ENCODE measurements at places on chromosomes 6 and 20. TPM values are rescaled to one million over a fixed set of nuclear protein-coding genes. Genes with fewer than 3 reads are reported as not detected.
A peak's percentile ranks its signal among the peaks of the same experiment; 100 is the strongest.

GRCh38 chr6:107711412-107712236 lies 112.5 kb downstream of the SCML4 start:
- H3K27ac ChIP-seq: no peak overlapping the region
- H3K4me3 ChIP-seq: no peak overlapping the region
- no peak for DNase-seq
- H3K4me1 ChIP-seq: peaks cover 10% of the 10 kb centered on the region
- no peaks in the 10 kb centered on the region for H3K36me3 ChIP-seq

GRCh38 chr6:129684323-129684884 lies 25.6 kb downstream of the ARHGAP18 start:
- H3K27me3 ChIP-seq: no peaks in the 10 kb centered on the region
- DNase-seq: no peak
- no peak overlapping the region for H3K4me3 ChIP-seq

- H3K4me3 ChIP-seq: no peak overlapping the region
- H3K27ac ChIP-seq: no peak overlapping the region
- H3K36me3 ChIP-seq: no peaks in the 10 kb centered on the region
- DNase-seq: no peak
- no peaks in the 10 kb centered on the region for H3K4me1 ChIP-seq
- no peaks in the 10 kb centered on the region for H3K27me3 ChIP-seq
Measured at GRCh38 chr20:24332956-24333355, 136.5 kb upstream of the SYNDIG1 start.

GRCh38 chr6:52931351-52931750 lies 21.9 kb upstream of the GSTA3 start:
- no peaks in the 10 kb centered on the region for H3K27me3 ChIP-seq
- H3K27ac ChIP-seq: no peak overlapping the region
- DNase-seq: no peak
- no peaks in the 10 kb centered on the region for H3K36me3 ChIP-seq

- DNase-seq: no peak
- H3K36me3 ChIP-seq: no peaks in the 10 kb centered on the region
- no peaks in the 10 kb centered on the region for H3K27me3 ChIP-seq
Measured at GRCh38 chr20:21615617-21616080, 89.8 kb upstream of the PAX1 start.

DNA sequence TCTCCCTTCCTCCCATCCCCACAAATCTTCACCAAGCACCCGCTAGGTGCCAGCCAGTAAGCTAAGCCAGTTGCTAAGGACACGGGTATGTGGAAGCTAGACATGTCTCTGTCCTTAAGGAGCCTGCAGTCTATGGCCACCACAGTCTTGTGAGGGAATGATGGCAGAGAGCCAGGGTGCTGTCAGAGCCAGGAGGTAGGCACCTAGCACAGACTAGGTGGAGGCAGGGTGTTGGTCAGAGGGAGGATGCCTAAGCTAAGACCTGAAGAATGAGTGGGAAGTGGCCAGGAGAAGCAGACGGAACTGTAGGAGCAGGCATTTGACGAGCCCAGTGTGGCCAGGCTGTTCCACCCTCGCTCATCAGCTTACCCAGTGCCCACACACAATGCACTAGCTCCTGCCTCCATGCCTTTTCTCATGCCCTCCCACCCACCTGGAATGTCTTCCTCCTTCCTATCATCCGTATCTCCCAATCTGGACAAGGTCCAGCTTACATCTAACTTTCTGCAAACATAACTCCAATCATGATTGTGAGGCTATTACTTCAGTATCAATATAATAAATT lies 125.6 kb downstream of the FOXC1 start:
- no peak overlapping the region for H3K27ac ChIP-seq
- no peaks in the 10 kb centered on the region for H3K4me1 ChIP-seq
- no peak overlapping the region for H3K4me3 ChIP-seq
- no peaks in the 10 kb centered on the region for H3K36me3 ChIP-seq
- DNase-seq: no peak
- no peaks in the 10 kb centered on the region for H3K27me3 ChIP-seq

DNA sequence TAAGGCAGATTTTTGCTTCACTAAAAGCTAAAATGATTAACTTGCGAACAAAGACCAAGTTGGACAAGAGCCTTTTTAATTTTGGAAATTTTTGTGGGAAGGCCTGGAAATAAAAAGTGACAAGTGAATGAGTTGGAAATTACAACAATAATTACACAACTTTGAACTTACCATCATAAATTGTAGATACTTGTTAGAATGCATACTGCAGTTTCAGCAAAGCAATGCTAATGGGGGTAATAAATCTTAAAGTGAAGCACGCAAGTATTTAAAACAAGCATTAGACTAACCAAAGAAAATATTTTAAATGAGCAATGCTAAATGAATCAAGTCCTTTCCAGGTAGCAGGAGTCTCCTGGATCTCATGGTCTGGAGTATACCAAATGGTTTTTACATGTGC lies 83.2 kb upstream of the EYA4 start:
- no peaks in the 10 kb centered on the region for H3K36me3 ChIP-seq
- no peak overlapping the region for H3K4me3 ChIP-seq
- no peaks in the 10 kb centered on the region for H3K4me1 ChIP-seq

DNA sequence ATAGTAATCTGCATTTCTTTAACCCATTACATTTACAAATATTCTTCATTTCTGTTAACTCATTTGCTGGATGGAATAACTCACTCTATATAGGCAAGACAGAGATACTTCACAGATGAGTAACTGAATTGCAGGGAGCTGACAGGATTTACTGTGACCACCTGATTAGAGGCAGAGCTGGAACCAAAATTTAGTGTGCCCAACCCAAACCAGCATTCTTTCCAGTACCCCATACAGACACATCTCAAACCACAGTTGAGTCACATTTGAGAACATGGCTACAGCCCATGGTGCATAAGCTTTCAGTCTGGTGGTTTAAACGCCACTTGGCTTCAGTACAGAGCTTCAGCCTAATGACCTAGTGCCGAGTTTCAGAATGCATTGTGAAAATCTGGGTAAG lies 138.4 kb upstream of the TENT5A start:
- no peaks in the 10 kb centered on the region for H3K27me3 ChIP-seq
- DNase-seq: no peak
- H3K27ac ChIP-seq: no peak overlapping the region

DNA sequence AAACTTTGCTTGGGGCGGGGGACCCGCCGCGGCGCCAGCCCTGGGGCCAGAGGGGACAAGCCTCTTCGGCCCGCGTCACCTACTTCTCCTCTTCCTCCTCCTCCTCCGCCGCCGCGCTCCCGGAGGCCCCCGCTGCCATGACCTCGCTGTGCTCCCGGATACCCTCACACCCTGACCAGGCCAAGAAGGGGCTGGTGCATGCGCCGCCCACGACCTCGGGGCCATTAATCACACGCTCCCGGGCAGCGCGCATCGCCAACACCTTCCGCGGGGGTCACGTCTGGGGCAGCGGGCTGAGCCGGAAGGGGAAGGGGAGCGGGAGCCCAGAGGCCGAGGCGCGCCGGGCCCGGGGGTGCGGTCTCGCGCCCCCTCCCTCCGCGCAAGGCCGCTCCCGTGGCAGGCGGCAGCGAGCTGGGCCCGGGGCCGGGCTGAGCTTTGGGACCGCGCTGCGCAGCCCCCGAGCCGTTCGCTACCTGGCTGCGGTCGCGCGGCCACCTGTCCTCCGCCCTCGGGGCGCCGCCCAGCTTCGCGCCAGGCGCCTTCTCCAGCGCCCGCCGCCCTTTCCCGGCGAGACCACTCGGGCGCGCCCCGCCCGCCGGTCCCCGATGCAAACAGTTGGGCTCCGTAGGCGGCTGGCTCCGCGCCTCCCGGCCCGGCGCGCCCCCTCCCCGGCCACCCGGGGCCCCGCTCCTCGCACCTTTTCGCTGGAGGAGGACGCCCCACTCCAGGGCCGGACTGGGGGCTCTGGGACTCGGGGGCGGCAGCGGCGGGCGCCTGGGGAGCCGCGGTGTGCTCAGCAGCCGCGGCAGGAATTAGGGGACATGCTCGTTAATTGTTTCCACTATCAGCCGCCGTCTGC lies 575 bp upstream of the CNR1 start:
- H3K27ac ChIP-seq: peak overlapping the region; percentile 22
- no peaks in the 10 kb centered on the region for H3K36me3 ChIP-seq
- peaks cover 3% of the 10 kb centered on the region for H3K4me1 ChIP-seq
- peak overlapping the region; percentile 90 for H3K4me3 ChIP-seq
- H3K27me3 ChIP-seq: no peaks in the 10 kb centered on the region
- no peak for DNase-seq

GRCh38 chr20:44208165-44208564 lies 2.4 kb downstream of the OSER1 start:
- peak overlapping the region; percentile 98 for H3K27ac ChIP-seq
- no peaks in the 10 kb centered on the region for H3K27me3 ChIP-seq
- H3K36me3 ChIP-seq: peaks cover 12% of the 10 kb centered on the region
- peak overlapping the region; percentile 93 for H3K4me3 ChIP-seq
- H3K4me1 ChIP-seq: peaks cover 39% of the 10 kb centered on the region
- DNase-seq: no peak

GRCh38 chr20:1818895-1819294 lies 76.3 kb upstream of the SIRPA start:
- H3K36me3 ChIP-seq: no peaks in the 10 kb centered on the region
- H3K4me3 ChIP-seq: no peak overlapping the region
- no peak for DNase-seq
- no peaks in the 10 kb centered on the region for H3K27me3 ChIP-seq
- peak overlapping the region; percentile 75 for H3K27ac ChIP-seq

GRCh38 chr6:7561153-7561964 lies 19.9 kb downstream of the DSP start:
- H3K4me1 ChIP-seq: no peaks in the 10 kb centered on the region
- no peak for DNase-seq
- H3K27me3 ChIP-seq: no peaks in the 10 kb centered on the region

GRCh38 chr20:47196091-47197081 lies 160.1 kb downstream of the ZMYND8 start:
- no peak for DNase-seq
- H3K36me3 ChIP-seq: no peaks in the 10 kb centered on the region
- no peaks in the 10 kb centered on the region for H3K4me1 ChIP-seq
- H3K27ac ChIP-seq: no peak overlapping the region

DNA sequence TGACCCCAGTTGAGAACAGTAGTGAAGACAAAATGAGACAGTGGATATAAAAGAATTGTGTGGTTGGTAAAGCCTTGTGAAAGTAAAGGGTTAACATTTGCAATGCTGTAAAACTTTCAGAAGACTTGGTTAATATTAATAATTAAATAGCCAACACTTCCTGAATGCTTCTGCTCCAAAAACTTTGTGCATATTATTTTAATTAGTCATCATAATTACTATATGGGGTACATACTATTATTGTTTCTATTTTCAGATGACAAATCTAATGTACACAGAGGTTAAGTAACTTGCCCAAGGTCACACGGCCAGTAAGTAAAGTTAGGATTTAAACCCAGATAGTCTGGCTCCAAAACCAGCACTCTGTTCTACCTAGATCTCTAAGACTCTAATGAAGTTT lies 291.3 kb downstream of the OGFRL1 start:
- DNase-seq: no peak
- H3K4me3 ChIP-seq: no peak overlapping the region
- H3K27me3 ChIP-seq: no peaks in the 10 kb centered on the region
- H3K27ac ChIP-seq: no peak overlapping the region
- no peaks in the 10 kb centered on the region for H3K4me1 ChIP-seq

- H3K27ac ChIP-seq: no peak overlapping the region
- no peak overlapping the region for H3K4me3 ChIP-seq
- no peaks in the 10 kb centered on the region for H3K27me3 ChIP-seq
- no peaks in the 10 kb centered on the region for H3K4me1 ChIP-seq
- DNase-seq: no peak
Measured at GRCh38 chr6:82893889-82894652, 171.6 kb downstream of the UBE3D start.

- H3K27me3 ChIP-seq: no peaks in the 10 kb centered on the region
- H3K27ac ChIP-seq: no peak overlapping the region
- no peak for DNase-seq
- peaks cover 10% of the 10 kb centered on the region for H3K36me3 ChIP-seq
Measured at GRCh38 chr20:32823737-32824588, 4.2 kb downstream of the MAPRE1 start.

- H3K4me1 ChIP-seq: peaks cover 5% of the 10 kb centered on the region
- DNase-seq: no peak
- no peak overlapping the region for H3K4me3 ChIP-seq
- no peaks in the 10 kb centered on the region for H3K36me3 ChIP-seq
- no peaks in the 10 kb centered on the region for H3K27me3 ChIP-seq
Measured at GRCh38 chr20:13419477-13419876, 198.4 kb downstream of the ISM1 start.

DNA sequence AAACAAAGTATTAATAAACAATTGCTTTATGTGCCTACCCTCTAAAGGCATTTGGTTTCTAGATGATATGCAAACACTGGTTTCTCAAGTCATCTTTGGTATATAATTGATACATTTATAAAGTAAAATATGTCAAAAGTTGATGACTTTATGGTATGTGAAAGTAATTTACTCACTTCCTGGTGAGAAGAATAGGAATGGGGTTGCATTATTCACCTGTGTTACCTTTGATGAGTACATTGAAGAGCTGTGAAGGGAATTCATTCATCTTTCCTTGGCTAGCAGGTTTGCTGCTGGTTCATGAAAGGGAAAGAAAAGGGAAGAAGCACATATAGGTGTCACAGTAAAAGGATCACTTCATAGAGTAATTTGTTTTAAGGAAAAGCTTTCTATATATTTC lies 20.4 kb downstream of the RNF217 start:
- H3K27ac ChIP-seq: no peak overlapping the region
- no peaks in the 10 kb centered on the region for H3K27me3 ChIP-seq
- H3K4me1 ChIP-seq: peaks cover 42% of the 10 kb centered on the region
- peaks cover 12% of the 10 kb centered on the region for H3K36me3 ChIP-seq
- H3K4me3 ChIP-seq: no peak overlapping the region

DNA sequence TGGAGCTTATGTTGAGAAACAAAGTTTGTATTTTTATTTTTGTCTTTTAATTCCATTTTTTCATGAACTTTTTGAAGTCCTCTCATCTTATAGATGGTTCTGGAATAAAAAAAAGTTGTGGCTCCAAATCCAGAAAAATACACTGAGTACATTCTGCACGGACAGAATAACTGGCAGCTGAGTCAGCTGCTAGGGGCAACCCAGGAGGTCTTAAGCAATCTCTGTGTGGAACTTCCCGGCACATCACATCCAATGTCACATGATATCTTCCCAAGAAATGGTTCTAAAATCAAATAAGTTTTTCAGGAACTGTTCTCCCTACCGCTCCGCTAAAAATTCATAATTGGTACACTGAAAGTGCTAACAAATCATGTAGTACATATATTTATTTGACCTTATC lies 29.8 kb downstream of the SLC13A3 start:
- no peak overlapping the region for H3K4me3 ChIP-seq
- DNase-seq: no peak
- no peak overlapping the region for H3K27ac ChIP-seq
- H3K4me1 ChIP-seq: no peaks in the 10 kb centered on the region
- H3K36me3 ChIP-seq: no peaks in the 10 kb centered on the region
- no peaks in the 10 kb centered on the region for H3K27me3 ChIP-seq

DNA sequence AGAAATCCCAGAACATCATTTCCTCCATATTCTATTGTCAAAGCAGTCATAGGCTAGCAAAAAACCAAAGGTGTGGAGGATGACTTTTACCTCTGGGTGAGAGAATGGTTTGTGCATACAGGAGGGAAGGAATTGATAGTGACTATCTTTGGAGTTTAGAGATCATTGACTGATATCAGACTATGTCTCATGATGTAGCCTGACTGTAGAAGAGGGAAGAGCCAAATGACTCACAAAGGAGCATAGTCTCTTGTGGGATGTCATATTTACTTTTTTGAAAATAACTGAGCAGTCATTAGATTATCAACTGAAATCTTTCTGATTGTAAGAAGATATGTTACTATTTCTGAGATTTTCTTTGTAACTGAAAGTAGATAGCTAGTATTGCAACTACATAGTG lies 158.5 kb downstream of the FLRT3 start:
- no peak for DNase-seq
- H3K27me3 ChIP-seq: no peaks in the 10 kb centered on the region
- no peaks in the 10 kb centered on the region for H3K36me3 ChIP-seq
- no peak overlapping the region for H3K27ac ChIP-seq
- no peaks in the 10 kb centered on the region for H3K4me1 ChIP-seq

Gene HLA-DRB5
- total RNA-seq: 3.4 TPM

Gene PRDM13
- not detected for total RNA-seq

Gene SLC35D3
- total RNA-seq: not detected

Gene DUSP15
- 5.6 TPM for total RNA-seq

Measured in thoracic aorta (tissue), 2 donors.